IMR-90 (cell line): ENCODE measurements at places on chromosomes 2 and 18. TPM values are rescaled to one million over a fixed set of nuclear protein-coding genes. Genes with fewer than 3 reads are reported as not detected.

SNRPD1 gene
- 18.9 and 19.8 TPM in 2 replicates for polyA plus RNA-seq

RAB6C gene
- polyA plus RNA-seq: not detected in 2 replicates

DNA sequence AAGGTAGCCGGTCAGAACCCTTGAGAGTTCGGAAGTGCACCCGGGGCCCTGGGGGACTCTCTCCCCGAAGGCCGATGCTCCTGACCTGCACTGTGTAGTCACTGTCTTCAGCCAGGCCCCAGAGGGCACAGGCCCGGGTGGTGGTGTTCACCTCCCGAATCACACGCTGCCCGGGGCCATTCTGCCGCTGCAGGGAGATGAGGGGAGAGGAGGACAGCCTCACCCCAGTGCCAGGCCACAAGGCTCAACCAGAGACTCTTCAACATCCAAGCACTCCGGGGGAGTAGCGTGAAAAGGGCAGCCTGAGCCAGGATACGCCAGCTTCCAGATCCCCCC, 1.1 kb downstream of the FNDC4 start:
- H3K27me3 ChIP-seq: peaks cover 2% of the 10 kb centered on the region; the same call in 1 of the 2 replicates
- no peak overlapping the region for H3K27ac ChIP-seq
- DNase-seq: no peak
- peaks cover 5% of the 10 kb centered on the region for H3K4me1 ChIP-seq
- H3K4me3 ChIP-seq: peak overlapping the region; percentile 94; the same call in 1 of the 2 replicates
- 0 out of 2 replicates have a peak, but pooled peaks cover 3% of the 10 kb centered on the region for H3K36me3 ChIP-seq

DNA sequence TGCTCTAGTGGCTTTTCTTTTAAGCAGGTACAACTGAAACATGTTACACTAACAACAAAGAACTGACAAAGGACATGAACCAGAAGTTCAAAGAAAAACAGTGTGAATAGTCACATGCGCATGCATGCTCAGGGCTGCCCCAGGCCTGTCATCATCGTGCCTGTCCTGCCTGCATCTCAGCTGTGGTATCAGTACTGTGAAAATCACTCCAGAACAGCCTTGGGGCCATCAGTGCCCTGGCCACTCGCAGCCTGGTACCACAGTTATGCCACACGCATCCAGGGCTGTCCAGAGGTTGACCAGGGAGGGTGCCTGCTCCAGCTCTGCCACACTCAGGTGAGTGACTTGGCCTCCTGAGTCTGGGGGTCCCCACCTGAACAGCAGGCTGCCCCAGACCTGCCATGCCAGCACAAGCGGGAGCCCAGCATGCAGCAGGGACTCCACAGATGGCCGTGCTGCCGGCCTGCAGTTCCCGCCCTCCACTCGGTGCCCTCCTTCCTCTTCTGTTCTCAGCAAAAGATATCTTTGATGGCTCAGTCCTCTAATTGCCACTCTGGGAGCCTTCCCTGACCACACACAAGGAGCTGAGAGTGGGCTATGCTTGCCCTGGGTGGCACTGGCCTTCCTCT, 12.3 kb downstream of the LIMS2 start:
- H3K4me1 ChIP-seq: peaks cover 14% of the 10 kb centered on the region
- DNase-seq: no peak
- no peak overlapping the region for H3K4me3 ChIP-seq
- H3K36me3 ChIP-seq: peaks cover 7% of the 10 kb centered on the region

CRYBA2 gene
- polyA plus RNA-seq: not detected in 2 replicates

GRCh38 chr2:24491542-24492420, 727 bp downstream of the NCOA1 start:
- peaks cover 7% of the 10 kb centered on the region for H3K4me1 ChIP-seq
- peak overlapping the region; percentile 94 for H3K4me3 ChIP-seq
- H3K27ac ChIP-seq: peak overlapping the region; percentile 22; the same call in 1 of the 2 replicates
- no peak for DNase-seq
- H3K27me3 ChIP-seq: no peaks in the 10 kb centered on the region

DNA sequence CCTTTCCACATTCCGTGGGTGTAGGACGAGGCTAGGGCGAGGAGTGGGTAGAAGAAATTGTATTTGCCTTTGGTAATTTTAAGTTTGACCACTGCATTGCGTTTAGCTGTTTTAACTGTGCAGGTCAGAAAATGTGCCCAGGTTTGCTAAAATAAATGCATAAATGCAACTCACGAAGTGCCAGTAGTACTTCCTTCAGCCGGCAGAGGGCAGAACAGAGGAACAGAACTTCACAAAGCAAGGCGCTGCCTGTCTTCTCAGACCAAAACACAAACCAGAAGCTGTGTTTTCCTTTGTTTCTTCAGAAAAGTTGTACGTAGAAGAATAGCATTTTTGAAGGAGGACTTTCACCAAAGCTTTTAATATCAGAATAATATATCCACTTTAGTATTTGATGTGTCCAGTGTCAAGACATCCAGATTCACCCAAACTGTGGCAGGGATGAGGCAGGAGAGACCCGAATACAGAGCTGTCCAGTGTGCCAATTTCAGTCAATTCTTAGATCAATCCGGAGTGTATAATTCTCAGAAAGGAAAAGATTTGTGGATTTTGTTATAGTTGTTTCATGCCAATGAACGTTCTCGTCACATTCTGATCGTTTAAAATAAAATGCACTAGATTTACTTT, 348.6 kb downstream of the DLGAP1 start:
- no peak overlapping the region for H3K4me3 ChIP-seq
- H3K4me1 ChIP-seq: no peaks in the 10 kb centered on the region
- H3K36me3 ChIP-seq: no peaks in the 10 kb centered on the region
- no peaks in the 10 kb centered on the region for H3K27me3 ChIP-seq
- DNase-seq: peak; percentile 52

TDRD15 gene
- not detected in 2 replicates for polyA plus RNA-seq

CXCR4 gene
- polyA plus RNA-seq: not detected in 2 replicates

RAB17 gene
- 0.17 and 0.41 TPM in 2 replicates for polyA plus RNA-seq

DNA sequence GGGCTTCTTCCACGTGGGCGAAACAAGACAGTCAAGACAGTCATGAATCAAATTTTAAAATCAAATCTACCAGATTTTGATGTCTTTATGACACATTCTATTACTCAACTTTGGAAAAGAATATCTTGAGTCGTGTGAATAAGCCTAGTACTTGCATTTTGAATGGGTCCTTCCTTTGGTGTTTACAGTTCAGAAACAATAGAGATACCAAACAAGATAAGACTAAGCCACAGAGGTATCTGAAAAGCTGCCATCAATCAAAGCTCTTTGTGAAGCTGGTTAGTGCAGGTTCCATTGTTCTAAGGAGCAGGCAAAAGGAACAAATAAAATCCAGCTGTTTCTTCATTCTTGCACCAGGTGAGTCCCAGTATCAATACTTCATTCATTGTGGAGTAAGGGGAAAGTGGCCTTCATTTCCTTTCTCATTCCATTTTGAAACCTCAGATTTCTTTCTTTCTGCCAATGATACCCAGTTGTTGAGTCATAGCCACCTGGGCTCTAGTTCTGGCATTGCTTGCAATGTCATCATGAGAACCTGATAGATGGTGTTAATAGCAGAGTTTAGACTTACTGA, 151.7 kb upstream of the L3MBTL4 start:
- DNase-seq: no peak
- H3K36me3 ChIP-seq: no peaks in the 10 kb centered on the region
- H3K27ac ChIP-seq: no peak overlapping the region
- no peak overlapping the region for H3K4me3 ChIP-seq

FIGLA gene
- not detected in 2 replicates for polyA plus RNA-seq

DNA sequence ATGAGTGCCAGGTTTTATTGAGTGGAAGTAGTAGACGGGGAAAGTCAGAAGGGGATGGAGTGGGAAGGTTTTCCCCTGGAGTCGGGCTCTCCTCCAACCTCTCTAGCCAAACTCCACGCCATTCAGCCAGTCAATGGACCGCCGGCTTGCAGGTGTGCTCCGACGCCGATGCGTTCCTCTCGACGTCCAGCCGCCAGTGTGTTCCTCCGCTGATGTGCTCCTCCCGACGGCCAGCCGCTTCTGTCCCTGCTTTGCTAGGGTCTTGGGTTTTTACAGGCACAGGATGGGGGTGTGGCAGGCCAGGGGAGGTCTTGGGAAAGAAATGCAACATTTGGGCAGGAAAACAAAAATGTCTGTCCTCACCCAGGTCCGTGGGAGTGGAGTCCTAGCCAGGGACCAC, 94.3 kb upstream of the TEX51 start:
- H3K4me1 ChIP-seq: no peaks in the 10 kb centered on the region
- H3K36me3 ChIP-seq: no peaks in the 10 kb centered on the region
- H3K27ac ChIP-seq: no peak overlapping the region
- no peaks in the 10 kb centered on the region for H3K27me3 ChIP-seq
- no peak overlapping the region for H3K4me3 ChIP-seq
- no peak for DNase-seq
